SW 1271 (cell line): ENCODE measurements at places on chromosomes 1 and 21.

DNA sequence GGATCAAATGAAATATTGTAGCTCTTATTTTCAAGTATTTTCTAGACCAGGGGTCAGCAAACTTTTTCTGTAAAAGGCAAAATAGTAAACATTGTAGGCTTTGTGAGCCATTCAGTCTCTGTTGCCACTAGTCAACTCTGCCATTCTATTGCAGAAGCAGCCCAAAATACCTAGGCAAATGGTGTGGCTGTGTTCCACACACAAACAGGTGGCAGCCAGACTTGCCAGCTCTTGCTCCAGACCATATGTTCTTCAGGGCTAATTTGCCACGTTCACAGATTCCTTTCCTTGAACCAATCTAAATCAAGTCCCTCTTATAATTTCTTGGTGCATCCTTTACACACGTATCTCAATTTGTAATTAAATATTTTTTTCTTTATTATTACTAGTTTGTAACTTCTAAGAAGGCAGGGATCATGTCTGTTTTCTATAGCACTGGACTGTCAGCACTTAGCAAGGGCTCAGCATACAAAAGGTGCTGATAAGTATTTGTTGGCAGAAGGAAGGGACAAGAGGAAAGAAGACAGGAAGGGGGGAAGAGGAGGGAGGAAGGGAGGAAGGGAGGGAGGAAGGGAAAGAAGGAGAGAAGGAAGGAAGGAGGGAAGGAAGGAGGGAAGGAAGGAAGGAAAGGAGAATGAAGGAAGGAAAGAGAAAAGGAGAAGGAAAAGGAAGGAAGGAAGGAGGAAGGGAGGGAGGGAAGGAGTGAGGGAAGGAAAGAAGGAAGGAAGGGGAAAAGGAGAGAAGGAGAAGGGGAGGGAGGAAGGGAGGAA is 106.5 kb upstream of the EDEM3 start:
- no peak for DNase-seq

DNA sequence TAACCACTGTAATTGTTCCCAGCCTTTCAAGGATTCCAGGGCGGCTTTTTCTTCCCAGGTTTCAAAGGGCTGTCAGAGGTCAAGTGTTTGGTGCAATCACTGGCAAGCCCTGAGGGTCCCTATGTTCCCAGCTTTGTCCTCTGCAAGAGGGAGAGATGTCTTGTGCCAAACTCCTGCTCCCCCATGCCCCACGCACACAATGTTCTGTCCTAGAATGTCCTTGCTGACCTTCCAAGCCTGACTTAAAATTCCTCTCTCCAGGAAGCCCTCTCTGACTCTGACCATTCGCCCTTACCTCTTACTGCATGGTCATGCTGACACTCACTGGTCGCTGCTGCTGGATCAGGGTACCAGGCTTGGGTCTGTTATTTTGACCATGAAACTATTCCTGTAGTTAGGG is 152.5 kb upstream of the KCND3 start:
- no peak for DNase-seq

- no peak for DNase-seq
Measured at GRCh38 chr1:234745844-234746797, 136.1 kb upstream of the IRF2BP2 start.

DNA sequence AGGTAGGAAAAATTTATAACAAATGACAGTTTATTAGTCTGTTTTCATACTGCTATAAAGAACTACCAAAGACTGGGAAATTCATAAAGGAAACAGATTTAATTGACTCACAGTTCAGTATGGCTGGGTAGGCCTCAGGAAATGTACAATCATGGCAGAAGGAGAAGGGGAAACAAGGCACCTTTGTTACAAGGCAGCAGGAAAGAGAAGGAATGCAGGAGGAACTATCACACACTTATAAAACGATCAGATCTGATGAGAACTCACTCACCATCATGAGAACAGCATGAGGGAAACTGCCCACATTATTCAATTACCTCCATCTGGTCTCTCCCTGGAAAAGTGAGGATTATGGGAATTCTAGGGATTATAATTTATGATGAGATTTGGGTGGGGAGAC is 61.3 kb downstream of the ASB17 start:
- no peak for DNase-seq

- no peak for DNase-seq
Measured at GRCh38 chr1:226816576-226816975, 53.8 kb upstream of the PSEN2 start.

DNA sequence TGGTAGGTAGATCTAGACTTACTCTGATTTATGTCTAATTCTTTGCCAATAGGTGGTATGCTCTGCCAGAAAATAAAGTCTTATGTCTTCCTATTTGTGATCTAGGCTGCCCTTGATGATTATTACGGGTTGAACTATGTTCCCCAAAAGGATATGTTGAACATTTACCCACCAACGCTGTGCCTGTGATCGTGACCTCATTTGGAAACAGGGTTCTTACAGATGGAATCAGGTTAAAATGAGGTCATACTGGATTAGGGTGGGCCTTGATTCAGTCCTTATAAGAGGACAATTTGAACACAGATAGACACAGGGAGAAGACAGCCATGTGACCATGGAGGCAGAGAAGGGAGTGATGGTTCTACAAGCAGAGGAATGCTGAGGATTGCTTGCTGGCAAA is 95.1 kb upstream of the BCAR3 start:
- DNase-seq: no peak

DNA sequence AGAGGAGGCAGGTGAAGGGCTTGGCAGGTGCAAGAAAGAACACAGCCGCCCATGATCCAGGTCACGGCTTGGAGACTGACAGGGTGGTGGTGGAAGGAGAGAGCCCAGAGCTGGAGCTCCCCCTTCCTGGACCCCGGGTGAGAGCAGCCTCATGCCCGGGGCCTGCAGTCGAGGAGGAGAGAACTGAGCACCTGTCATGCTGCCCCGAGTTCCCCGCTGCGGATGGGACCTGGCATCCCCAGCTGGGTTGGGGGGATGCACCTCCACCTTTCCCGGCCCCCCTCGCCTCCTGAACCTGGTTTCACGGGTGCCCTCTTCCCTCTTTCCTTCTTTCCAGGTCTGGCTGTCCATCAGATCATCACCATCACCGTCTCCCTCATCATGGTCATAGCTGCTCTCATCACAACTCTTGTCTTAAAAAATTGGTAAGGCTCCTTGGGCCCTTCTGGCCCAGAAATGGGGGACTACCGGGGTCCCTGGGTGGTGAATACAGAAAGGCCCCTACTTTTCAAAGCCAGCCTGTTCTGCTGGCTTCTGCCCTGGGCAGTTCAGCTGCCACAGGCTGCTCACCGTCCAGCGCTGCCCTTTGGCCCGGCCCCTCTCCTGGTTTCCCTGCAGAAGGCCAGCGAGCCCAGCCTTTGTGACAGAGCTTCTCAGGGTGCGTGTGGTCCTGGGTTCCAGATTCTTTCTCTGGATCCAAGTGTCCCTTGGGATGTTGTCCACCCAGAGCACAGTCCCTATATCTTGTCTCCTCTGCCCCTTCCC is 115.3 kb downstream of the AJAP1 start:
- DNase-seq: no peak

DNA sequence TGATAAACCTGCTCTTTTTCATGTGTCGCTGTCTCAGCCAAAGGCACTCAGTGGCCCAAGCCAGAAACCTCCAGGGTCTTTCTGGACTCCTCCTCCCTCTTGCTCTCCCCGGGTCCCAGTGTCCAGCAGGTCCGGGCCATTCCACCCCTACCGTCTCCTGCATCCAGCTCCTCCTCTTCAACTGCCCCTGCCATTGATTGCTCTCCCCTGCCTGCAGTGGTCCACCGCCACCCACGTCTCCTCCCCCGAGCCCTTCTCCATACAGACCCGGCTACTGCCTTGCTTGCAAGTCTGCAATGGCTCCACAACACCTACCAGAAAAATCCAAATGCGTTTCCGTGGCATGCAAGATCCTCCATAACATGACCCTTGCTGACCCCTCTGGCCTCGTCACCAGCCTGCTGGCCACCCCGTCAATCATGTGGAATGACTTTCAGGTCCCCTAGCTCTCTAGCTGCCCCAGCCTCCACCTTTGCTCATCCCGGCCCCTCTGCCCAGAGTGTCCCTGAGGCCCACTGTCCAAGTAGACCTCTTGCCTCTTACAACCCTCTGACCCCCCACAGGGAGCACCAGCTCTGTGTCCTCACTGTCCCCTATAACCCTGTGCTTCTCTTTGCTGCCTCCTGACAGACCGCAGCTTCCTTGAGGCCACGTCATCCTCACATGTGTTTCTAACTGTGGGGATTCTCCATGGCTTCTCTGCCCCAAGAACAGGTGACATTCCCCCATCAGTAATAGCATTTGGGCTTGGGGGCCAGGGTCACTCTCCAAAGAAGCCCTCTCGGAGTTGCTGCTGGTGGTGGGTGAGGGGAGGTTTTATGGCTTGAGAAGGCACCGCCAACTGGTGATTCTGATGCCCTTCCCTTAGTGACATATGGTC is 15.0 kb downstream of the CACNA1S start:
- no peak for DNase-seq

- DNase-seq: no peak
Measured at GRCh38 chr21:39014747-39015146, 168.5 kb downstream of the PSMG1 start.

DNA sequence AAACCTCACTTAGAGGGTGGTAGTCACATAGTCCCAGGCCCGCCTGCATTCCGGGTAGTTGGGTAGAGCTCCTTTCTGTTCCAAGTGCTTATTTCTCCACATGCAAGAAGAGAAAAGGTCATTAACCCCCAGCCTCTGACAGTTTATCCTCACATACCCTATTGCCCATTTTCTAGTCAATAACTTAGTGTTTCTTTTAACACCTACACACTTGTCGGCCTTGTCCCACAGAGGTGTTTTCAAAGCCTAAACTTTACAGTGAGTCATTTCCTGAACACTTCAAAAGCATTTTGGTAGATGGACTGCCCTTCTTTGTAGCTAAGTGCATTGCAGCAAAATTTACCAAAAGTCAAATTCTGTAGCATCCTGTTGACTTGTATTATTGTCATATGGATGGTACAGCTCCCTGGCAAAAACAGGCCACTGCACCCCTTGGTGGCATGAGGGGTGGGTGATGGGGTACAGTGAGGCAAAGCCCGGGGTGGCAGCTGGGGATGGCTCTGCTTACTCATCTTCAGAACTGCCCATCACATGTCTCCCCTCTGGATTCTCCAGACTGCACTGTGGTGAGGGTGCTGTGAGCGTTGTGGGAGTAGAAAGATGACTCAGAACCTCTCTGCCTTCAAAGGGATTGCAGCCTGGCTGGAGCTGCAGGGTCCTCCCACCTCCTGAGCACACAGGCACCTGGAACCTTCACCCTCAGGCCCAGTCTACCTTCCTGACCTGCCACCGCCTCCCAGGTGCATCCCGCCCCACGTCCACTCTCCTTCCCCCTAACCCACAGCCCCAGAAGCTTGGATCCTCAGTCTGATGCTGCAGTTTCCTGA is 45.8 kb upstream of the DMRTB1 start:
- peak; percentile 4 for DNase-seq

- DNase-seq: no peak
Measured at GRCh38 chr1:177077006-177077405, 87.5 kb downstream of the ASTN1 start.

DNA sequence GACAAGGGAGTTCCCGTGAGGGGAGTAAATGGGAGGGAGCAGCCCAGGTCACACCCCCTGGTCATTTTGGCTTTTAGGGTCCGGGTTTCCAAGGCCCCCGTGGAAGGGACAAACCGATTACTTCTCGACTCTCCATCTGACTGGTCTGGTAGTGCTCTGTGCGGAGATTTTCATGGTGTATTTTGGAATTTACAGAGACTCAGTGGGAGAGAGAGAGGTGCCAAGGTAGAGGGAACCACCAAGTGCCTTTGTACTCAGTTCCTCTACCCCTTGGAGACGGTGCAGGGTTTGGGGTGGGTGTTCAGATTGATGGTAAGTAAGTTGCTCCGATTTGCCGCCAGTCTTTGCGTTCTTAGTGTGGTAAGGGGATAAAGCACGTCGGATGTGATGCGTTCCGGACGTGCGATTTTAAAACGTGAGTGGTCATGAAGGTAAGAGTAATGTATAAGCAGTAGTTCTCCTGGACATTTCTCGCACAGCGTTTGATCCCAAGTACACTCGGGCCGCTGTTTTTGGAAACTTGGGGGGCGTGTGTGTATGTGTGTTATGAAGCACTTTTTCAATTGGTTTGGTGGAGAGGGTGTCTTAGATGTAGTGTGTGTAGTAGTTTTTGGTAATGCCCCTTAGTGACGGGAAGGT is 682 bp downstream of the SUCO start:
- DNase-seq: no peak

GRCh38 chr1:211935448-211935970 is 99.8 kb downstream of the INTS7 start:
- no peak for DNase-seq

DNA sequence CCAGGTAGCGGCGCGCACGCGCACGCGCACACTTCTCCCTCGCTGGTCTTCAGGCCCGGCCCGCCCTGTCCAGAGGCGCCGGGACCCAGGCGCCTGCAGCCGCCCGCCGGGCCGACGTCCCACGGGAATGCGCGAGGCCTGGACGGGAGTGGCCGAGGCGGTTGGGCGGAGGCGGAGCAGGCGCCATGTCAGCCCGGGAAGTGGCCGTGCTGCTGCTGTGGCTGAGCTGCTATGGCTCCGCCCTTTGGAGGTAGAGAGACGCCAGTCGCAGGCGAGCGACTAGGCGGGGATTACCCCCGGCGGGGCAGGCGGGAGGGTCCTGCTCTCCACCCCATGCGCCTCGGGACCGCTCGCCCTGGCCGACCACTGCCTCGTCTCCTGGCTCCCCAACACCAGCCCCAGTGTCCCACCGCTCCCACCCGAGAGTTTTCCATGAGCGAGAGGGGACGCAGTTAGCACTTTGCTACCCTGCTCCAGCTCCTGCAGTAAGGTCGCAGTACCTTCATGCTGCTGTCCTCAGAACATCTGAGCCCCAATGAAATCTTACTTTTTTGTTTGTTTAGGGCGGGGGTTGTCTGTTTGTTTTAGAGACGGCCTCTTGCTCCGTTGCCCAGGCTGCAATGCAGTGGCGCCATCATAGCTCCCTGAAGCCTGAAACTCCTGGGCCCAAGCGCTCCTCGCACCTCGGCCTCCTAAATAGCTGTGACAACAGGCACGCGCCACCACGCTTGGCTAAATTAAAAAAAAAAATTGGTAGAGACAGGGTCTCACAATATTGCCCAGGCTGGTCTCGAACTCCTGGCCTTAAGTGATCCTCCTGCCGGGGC is at the start of gene CATSPERE:
Gene CATSPERE (plus strand): TSS at position 29 of the 827 bp plus-strand sequence. CDS start 157 bp downstream, at position 186.
- DNase-seq: peak; percentile 36

DNA sequence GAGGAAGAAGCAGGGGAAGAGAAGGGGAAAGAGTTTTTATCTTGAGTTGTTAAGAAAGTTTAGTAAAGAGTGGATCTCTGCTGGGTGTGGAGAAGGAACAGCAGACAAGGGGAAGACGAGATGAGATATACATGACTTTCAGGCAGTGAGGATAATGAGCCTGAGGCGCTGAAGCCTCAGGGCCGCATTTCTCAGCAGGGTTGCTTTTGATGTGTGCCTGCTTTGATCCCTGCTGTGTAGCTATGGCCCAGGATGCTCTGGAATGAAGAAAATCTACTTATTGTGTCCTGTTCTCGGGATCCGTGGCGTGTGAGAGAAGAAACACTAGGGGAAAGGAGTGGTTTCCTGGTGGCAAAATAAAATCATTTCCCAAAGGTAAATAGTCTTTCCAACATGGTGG is 15.1 kb upstream of the RPE65 start:
- no peak for DNase-seq
